ENCODE measurements at places on chromosomes 3 and 15.

- no peak for DNase-seq
Measured at GRCh38 chr15:45391746-45392583, 13.6 kb upstream of the GATM start.

GRCh38 chr15:42736178-42736792, 643 bp downstream of the CDAN1 start:
- DNase-seq, result no peak

DNA sequence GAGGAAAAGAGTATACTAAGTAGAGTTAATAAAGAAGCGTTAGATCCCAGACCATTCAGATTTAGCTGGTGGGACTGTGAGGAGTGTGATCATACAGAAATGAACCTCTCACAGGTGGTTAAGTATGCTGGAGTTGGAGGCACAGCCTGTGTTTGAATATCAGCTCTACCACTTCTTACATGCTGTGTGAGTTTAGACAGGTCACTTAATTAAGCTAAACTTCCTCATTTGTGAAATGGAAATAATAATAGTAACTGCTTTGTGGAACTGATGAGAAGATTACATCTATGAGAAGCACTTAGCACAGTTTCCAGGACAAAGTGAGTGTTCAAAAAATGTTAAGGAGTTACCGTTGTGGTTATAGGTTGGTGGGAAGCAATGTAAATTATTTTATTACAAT, 8.4 kb downstream of the ACP3 start:
- no peak for DNase-seq

DNA sequence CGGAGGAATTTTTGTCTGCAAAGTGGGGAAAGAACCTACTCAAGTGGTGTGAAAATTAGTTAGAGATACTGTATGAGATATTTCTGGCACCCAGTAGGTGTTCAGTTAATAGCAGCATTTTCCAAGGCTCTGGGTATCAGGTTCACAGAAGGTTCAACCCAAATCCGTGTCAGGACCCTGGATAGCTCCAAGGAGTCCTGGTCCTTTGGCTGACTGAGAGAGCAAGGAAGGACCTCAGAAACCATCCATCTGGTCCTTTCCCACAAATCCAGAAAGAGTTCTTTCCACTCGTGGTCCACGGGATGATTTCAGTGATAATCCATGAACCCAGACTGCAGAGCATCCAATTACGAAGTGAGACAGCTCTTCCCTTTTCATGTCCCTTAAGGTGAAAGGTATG, 51.4 kb downstream of the SLC6A11 start:
- no peak for DNase-seq

DNA sequence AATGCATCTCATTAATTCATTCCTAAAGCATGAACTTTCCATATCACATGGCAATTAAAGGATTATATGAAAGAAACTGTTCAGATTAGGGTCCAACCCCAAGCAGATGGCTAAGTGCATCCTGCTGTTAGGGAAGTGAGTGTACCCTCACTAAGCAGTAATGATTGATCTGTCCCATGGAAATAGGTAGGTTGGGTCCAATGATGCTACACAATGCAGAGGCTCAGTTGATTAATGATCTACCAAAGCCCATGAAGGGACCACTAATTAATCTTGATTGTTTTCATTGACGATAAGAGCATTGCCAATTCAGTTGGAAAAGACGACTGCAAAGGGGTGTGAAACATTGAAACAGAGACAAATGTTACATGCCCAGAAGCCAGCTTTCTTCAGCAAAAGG, 194.5 kb upstream of the LRTM1 start:
- no peak for DNase-seq

GRCh38 chr3:16671690-16672089, 66.5 kb upstream of the DAZL start:
- DNase-seq, result no peak

GRCh38 chr15:101250873-101251829, 697 bp downstream of the CHSY1 start:
- DNase-seq, result no peak

DNA sequence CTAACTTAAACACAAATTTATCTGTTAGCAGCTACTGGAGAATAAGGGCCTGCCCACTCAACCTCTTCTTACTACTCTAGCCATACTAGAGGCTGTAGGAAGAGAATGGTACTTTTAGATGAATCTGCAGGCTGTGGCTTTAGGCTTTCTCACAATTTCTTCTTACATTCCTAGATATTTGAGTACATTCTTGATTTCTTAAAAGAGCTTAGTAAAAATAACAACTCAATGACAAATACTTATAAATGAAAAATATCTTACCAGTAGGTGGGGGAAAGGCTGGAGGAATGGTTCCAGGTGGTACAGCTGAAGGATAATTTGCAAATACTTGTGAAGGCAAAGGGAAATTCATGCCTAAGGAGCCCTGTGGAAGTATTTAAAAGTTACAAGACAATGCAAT, 92.9 kb upstream of the GK5 start:
- no peak for DNase-seq

- DNase-seq, result no peak
Measured at GRCh38 chr3:105322570-105323273, 44.0 kb upstream of the ALCAM start.
